ENCODE measurements at places on chromosomes 1 and 21.

DNA sequence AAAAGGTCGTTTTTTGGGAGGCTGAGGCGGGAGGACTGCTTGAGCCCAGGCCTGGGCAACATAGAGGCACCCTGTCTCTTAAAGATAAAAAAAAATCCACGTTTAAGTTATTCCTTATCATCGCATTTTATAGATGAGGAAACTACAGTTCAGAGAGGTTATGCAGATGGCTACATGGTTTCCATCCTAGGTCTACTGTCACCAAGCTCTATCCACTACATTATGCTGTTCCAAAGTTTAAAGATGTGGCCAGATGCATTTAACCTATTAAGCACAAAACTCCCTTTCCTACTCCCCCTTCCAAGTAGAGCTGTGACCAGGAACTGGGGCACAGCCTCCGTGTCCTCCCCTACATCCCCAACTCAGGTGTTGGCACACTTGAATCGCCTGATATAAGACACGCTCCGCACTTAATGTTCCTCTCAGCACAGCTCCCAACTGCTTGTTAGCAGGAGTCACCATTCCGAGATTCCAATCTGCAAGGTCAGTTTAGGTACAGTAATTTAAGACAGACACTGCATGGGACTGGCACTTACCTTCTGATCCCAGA, 1.3 kb downstream of the TAF5L start:
- DNase-seq: no peak

GRCh38 chr1:89451011-89451410, 73.6 kb upstream of the LRRC8B start:
- no peak for DNase-seq

DNA sequence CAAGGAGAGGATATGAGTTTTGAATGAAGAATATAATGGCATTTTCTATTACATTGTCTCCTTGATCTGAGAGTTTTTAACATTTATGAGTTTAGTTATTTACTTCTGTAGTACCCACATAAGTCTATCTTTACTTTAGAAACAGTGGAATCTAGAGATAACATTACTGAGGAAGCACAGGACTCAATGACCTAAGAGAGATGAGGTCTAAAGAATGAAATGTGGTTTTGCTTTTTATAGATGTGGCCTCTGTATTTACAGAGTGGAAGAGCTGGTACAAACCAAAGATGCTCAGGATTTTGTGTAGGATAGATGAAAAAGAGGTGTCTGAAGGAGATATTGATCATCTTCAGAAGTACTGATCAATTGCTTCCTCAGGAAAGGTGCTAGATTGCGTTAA, 177.3 kb downstream of the KCTD3 start:
- no peak for DNase-seq

DNA sequence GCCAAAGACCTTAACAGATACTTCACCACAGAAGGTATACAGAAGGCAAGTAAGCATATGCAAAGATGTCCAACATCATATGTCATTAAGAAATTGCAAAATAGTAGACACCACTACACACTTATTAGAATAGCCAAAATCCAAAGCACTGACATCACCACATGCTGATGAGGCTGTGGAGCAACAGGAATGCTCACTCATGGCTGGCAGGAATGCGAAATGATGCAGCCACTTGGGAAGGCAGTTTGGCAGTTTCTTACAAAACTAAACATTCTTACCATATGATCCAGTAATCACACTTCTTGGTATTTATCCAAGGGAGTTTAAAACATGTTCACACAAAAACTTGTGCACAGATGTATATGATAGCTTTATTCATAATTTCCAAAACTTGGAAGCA, 261.2 kb upstream of the AJAP1 start:
- no peak for DNase-seq

DNA sequence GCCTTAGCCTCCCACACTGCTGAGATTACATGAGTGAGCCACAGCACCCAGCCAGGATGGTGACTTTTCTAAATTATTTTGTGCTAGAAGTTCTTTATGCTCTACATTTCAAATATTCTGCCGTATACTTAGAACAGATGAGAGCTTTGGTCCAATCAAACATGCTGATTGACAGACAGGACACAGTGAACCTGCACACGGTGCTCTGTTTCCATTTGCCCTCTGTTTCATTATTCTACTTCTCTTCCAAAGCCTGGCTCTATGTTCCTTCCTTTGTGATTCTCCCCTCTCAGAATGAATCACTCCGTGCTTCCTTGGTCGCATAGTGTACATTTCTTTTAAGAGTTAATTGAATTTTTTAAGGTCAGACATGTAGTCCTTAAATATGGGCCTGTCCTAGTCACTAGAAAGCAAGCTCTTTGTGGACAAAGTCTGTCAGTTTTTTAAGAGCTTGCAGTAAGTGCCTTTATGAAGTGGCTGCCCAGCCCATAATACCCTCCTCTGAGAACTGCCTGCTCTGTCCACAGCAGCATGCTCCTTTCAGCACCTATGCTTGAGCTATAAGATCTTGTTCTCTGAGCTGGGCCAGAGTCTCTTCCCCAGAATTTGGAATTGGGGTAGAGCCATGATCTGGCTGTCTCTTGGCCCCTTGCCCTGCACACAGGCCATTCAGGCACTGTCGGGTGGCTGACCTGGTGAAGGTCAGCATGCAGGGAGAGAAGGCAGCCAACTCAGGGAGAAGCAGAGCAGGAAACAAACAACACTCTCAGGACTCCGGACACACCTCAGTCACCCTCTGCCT, 66.8 kb upstream of the SLC44A3 start:
- no peak for DNase-seq

GRCh38 chr1:201653883-201654282, 115.0 kb downstream of the NAV1 start:
- no peak for DNase-seq

GRCh38 chr1:162256287-162256686, 120.4 kb downstream of the SPATA46 start:
- DNase-seq: no peak

- peak; percentile 34 for DNase-seq
Observed at GRCh38 chr1:64246294-64246917, 43.0 kb downstream of the UBE2U start.

- DNase-seq: no peak
Observed at GRCh38 chr1:178284058-178284457, 190.2 kb downstream of the RASAL2 start.

DNA sequence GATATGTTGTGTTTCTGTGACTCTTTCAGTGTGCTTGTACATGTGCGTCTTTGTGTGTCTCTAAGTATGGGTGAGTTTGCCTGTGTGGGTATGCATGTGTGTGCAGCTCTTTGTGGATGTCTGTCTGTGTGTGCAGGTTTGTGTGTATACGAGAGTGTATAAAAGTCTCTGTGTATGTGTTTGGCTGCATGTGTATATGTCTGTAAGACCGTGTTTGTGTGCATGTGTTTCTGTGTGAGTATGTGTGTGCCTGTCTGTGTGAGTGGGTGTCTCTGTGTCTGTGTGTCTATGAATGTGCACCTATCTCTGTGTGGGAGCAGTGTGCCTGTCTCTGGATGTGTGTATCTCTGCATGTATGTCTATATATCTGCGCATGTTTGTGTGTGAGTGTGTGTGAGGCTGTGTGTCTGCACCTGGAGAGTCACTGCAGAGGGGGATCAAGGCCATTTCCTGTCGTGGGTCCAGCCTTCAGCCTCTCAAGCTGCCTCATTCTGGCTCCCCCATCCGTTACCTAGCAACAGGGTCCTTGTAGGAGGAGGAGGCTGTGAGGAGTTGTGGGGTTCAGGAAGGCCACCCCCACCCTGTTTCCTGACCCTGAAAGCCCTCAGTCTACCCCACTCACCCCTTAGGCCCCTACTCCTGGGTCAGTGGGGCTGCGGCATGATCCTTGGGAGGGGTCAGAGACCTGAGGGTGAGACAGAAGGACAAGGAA, 10.4 kb downstream of the FGR start:
- no peak for DNase-seq

GRCh38 chr1:150178548-150178947, 28.8 kb downstream of the PLEKHO1 start:
- DNase-seq: peak; percentile 71

All from AML-193 (cell line).